Psoas muscle (tissue), 8 donors: ENCODE measurements at places on chromosomes 6 and 20. TPM values are rescaled to one million over a fixed set of nuclear protein-coding genes. Genes with fewer than 3 reads are reported as not detected.

Gene ME1
- 52.2 TPM for total RNA-seq

Gene POU3F2
- not detected for total RNA-seq

GRCh38 chr6:34231566-34232336, 4.9 kb upstream of the HMGA1 start:
- peak; percentile 19 for DNase-seq

GRCh38 chr20:14830899-14831298, 493.5 kb upstream of the FLRT3 start:
- no peak for DNase-seq

- DNase-seq: no peak
Observed at GRCh38 chr6:159609652-159610178, 83.3 kb downstream of the SOD2 start.

DNA sequence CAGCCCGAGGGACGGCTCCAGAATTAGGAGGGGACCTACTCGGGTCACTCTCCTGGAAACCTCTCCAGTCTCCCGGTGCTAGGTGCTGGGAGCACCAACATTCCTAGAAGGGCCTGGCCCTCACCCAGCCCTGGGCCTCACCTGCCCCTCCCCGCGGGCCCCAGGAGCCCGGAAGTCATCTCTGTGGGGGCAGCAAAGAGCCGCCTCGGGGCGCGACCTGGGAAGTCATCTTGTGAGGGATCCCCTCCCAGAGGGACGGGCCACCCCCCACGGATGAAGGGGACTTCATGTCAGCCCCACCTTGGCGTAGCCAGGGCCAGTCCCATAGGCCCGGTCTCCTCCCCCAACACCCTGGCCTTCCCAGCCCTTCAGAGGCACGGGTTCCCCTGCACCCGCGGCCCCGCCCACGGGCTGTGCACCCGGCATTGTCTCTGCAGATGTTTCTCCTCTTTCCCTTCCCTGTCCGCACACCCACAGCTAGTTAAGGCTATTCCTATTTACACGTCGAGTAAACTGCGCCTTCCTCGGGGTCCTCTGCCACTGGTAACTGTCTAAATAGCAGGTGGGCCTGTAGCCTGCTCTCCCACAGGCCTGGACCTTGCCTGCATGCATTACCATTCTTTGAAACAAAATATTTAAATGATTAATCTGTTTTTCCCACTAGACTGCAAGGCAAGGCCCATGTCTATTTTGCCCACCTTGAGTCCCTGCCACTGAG, 896 bp upstream of the RNASET2 start:
- DNase-seq: peak; percentile 66

GRCh38 chr6:99689916-99690685, 83.5 kb downstream of the PRDM13 start:
- no peak for DNase-seq

Gene TTI1
- total RNA-seq: 24.0 TPM

- DNase-seq: no peak
Observed at GRCh38 chr6:105882121-105882803, 203.9 kb upstream of the PRDM1 start.

DNA sequence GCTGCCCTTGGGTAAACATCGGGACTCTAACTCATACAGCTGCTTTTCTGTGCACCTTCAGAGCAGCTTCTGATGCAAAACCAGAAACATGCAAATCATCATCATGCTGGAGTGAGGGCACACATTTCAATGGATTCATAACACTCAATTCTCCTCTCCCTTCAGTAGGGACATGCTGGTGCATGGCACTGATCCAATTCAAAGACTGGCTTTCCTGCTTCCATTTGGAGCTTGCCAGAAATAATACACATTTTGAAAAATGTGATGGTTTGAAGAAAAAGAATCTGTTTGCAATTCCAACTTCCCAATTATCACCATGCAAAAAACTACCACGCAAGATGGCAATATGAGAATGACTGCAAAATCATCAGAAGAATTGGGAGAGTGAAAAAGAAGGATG, 65.2 kb upstream of the PDE10A start:
- DNase-seq: no peak

Gene TSBP1
- total RNA-seq: not detected
